ENCODE measurements at places on chromosomes 3 and 15.

DNA sequence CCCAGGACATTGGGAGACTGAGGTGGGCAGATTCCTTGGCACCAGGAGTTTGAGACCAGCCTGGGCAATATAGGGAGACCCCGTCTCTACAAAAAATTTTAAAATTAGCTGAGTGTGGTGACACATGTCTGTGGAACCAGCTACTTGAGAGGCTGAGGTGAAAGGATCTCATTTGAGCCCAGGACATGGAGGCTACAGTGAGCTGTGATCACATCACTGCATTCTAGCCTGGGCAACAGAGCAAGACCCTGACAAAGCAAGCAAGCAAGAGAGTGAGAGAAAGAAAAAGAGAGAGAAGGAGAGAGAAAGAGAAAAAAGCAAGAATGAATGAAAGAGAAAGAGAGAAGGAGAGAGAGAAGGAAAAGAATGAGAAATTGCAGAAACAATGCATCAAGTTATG is 52.1 kb upstream of the CSPG5 start:
- DNase-seq, result no peak

DNA sequence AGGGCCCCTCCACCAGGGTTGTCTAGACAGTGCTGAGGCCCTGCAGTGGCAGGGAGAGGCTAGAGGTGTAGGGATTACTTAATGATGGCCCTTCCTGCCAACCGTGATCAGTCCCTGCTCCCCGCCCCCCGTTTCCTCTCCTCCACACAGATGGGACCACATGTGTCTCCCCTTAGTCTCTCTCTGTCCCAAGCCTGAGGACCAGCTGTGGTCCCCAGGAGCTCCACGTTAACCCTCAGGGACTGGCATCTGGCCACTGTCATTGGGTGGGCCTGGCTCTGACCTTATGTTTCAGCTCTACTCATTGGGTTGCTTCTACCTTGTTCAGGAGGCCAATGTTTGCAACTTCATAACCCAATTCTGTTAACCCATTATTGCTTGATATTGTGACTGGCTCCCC is 6.0 kb upstream of the ALPK3 start:
- no peak for DNase-seq

- DNase-seq, result no peak
Observed at GRCh38 chr15:28915041-28915810, 29.5 kb downstream of the APBA2 start.

GRCh38 chr3:197212290-197212689 is 86.1 kb downstream of the DLG1 start:
- no peak for DNase-seq

- no peak for DNase-seq
Observed at GRCh38 chr3:62876064-62876463, 848 bp upstream of the CADPS start.

DNA sequence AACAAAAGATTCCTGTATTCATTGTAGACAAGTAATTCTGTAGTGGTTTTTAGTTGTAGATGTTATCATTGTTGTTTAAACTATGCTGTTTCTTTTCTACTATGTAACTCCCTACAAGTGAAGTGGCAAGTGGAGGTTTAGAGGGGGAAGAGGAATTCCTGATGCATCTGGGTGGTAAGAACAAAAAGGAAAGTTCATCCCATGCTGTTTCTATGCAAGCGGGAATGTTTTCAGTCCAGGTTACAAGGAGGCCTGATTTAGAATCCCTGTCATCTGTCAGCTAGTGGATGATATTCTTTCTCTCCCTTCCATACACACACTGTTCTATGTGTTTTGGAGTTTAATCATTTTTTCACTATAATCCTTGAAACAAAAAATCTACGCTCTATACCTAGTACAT is 67.4 kb downstream of the IMPG2 start:
- no peak for DNase-seq

DNA sequence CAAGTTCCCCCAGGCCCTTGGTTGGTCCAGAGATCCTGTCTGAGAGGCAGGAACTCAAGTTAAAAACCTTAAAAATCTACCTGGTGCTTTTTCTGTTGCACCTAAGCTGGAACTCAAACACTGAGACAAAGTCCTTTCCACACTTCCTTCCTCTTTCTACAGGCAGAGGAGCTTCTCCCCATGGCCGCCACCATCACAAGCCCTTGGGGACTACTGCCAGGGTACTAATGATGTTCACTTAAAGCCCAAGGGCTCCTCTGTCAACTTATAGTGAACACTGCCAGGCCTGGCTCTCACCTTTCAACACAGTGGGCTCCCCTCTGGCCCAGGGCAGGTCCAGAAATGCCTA is 26.0 kb downstream of the TM4SF18 start:
- no peak for DNase-seq

- no peak for DNase-seq
Observed at GRCh38 chr3:148532326-148532725, 165.4 kb upstream of the AGTR1 start.

DNA sequence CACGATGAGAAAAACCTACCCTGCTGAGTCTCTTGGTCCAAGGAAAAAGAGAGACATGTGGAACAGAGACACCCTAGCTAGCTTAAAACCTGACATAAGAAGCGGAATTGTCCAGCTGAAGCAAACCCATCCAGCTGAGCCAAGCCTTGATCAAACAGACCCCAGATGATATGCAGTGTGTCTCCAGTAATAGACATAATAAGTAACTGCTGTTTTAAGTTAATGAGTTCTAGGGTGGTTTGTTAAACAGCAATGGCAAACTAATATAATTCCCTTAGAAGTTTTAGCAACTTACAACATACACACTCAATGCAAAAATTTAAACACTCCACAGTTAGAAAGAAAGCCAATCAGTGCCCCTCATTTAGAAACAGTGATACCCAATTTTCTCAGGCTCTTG is 26.8 kb upstream of the ZNF385D start:
- no peak for DNase-seq

DNA sequence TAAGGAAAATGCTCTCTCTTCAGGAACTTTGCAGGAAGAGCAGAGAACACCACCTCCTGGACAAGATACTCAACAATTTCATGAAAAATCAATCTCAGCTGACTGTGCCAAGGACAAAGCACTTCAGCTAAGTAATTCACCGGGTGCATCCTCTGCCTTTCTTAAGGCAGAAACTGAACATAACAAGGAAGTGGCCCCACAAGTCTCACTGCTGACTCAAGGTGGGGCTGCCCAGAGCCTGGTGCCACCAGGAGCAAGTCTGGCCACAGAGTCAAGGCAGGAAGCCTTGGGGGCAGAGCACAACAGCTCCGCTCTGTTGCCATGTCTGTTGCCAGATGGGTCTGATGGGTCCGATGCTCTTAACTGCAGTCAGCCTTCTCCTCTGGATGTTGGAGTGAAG is 200.5 kb downstream of the AKAP13 start:
- DNase-seq, result no peak
